ENCODE measurements at places on chromosomes 7 and 10.

- DNase-seq, result no peak
These were observed 17.4 kb downstream of the KIF5B start for GRCh38 chr10:32038777-32039176.

GRCh38 chr10:132539894-132540293, 2.3 kb downstream of the INPP5A start:
- no peak for DNase-seq

DNA sequence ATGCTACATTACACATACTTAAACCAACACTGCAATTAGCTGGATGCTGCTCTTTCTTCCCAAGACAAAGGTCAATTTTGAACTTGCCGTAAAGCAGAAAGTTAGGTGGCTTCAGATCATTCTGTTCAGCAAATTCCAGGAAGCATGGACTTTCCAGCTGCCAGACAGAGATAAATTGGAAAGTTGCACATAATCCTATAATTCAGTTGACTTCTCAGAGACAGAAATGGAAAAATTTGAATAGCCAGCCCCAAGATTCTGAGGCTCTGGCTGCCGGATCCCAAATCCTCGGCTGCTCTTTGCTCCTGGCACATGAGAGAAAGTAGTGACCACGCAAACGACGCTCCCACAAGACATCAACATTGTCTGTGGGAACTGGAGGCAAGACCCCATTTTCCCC, 105.0 kb upstream of the VIPR2 start:
- no peak for DNase-seq

- no peak for DNase-seq
These were observed 60.4 kb downstream of the AFAP1L2 start for GRCh38 chr10:114343623-114344505.

DNA sequence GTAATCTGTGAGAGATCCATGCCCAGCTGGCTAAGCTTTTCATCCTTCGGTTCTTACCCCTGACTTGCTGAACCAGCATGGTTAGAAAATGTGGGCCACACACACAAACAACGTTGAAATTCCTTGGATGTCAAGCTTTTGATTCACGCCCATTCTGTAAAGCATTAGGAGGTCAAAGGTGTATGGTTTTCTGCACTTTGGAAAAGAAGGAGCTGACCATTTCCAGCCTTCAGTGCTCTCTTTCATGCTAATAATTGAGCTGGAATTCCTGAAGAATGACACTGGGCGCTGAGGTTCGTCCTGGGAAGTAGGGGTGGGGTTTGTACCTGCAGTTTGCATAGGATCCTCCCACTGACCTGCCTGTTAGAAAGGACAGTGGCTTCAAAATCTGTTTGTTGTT, 23.1 kb downstream of the KLF6 start:
- DNase-seq, result no peak

DNA sequence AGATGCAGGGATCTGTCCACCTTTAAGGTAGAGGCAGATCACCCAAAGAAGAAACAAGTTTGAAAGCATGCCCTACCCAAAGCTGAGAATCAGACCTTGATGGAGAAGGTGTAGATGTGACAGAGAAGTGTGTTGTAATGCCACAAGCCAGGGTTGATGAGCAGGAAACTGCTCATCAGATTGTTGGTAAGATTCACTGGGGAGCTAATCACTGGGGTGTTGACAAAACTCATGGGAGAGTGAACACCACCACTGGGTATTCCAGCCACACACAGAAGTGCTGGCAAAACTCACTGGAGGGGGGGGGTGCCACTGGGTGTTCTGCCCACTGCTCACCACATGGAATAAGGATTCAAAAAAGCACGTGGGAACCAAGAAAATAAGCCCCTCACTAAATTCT, 95.2 kb downstream of the IQUB start:
- no peak for DNase-seq

- DNase-seq, result no peak
These were observed 35.0 kb downstream of the GPR141 start for GRCh38 chr7:37718585-37718984.

- DNase-seq, result no peak
These were observed 206.8 kb downstream of the KLF6 start for GRCh38 chr10:3578159-3578558.

DNA sequence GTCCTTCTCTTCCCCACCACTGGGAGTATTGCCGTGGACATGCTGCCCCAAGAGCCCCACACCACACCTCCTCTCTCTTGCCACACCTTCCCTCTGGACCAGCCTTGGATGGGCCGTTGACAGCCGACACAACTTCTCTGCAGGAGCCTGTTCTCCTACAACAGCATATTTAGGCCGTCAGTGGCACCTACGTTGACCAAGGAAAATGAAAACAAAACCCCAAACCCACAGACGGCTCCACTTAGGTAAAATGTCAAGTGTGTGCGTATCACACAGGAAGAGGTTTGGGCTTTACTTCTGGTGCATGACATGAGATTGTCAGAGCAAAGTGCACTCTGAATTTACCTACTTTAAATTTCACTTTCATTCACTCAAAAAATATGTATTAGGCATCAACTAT, 246.6 kb downstream of the ZMYND11 start:
- DNase-seq, result no peak

DNA sequence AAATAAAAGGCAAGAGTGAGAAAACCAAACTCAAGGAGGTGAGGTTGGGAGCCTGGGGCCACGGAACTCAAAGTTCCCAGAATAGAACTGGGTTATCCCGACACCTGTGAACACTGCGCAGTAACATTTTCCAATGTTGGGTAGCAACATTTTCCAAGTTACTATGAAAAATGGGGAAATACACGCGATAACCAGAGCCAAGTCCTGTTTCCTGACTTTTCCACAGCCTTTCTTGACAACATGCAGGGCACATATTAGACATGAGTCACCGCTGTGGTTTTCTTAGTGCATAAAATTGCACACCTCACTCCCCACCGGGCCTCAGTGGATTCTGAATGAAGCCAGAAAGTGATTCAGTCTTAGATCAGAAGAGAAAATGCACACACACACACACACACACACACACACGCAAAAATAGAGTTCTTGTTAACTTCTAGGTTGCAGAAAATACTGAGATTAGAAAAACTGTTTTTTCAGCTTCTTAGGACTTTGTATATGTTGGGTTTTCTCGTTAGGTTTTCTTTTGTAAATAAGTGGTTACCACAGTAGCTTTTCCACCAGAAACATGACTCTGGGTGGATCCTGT, 70.0 kb downstream of the CAMK1D start:
- DNase-seq, result peak; percentile 91

GRCh38 chr7:98701372-98701771, 84.3 kb downstream of the NPTX2 start:
- DNase-seq, result no peak

GRCh38 chr7:135980665-135981180, 3.6 kb upstream of the MTPN start:
- no peak for DNase-seq

GRCh38 chr7:130009848-130010688, 41.1 kb downstream of the ZC3HC1 start:
- peak; percentile 58 for DNase-seq

DNA sequence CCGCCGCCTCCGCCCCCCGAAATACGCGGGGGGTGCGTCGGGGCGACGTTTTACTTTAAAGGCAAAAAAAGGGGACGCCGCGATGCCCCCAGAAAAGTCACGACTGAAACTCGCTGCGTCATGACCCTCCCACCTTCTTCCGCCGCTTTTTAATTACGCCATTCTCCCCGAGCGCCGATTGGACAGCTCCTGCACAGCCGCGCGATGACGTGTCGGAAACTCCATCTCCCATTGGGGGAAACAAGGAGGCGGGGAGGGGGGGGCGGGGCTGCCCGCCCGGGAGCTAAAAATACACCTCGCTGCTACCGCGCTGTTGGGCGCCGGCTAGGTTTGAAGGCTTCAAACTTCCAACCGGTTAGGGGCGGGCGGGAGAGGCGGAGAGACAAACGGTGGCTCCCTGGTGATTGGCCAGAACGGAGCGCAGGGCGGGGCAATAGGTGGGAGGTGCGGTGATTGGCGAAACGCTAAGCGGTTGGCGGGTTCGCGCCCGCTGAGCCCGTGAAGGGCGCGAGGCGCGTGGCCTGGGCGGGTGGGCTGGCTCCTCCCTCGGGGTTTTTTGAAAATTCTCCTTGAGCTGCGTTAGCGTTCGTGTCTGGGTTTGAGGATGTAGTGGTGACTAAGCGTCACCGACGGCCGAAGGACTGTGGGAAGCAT, at the start of gene RHEB:
Gene RHEB, minus strand, starts transcription at position 131 of the 654 bp plus-strand sequence. CDS start 384 bp downstream, outside the sequence.
- peak; percentile 76 for DNase-seq

DNA sequence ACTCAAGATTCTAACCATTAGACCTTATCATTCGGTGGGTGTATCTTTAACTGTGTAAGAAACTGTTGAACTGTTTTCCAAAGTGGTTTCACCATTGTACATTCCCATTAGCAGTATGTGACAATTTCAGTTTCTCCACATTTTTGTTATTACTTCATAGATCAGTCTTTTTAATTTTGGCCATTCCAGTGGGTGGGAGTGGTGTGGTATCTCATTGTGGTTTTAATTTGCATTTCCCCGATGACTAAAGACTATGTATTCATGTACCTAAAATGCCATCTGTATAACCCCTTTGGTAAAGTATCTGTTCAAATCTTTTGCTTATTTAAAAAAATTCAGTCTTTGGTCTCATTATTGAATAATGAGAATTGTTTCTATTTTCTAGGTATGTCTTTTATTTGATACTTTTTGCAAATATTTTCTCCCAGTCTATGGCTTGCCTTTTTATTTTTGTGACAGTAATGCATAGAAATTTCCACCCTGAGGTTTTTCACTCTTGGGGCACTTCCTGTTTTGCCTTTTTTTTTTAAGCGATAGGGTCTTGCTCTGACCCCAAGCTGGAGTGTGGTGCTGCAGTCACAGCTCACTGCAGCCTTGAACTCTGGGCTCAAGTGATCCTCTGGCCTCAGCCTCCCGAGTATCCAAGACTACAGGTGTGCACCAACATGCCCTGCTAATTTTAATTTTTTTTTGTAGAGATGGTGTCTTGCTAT, 141.1 kb upstream of the ITGB1 start:
- DNase-seq, result no peak

DNA sequence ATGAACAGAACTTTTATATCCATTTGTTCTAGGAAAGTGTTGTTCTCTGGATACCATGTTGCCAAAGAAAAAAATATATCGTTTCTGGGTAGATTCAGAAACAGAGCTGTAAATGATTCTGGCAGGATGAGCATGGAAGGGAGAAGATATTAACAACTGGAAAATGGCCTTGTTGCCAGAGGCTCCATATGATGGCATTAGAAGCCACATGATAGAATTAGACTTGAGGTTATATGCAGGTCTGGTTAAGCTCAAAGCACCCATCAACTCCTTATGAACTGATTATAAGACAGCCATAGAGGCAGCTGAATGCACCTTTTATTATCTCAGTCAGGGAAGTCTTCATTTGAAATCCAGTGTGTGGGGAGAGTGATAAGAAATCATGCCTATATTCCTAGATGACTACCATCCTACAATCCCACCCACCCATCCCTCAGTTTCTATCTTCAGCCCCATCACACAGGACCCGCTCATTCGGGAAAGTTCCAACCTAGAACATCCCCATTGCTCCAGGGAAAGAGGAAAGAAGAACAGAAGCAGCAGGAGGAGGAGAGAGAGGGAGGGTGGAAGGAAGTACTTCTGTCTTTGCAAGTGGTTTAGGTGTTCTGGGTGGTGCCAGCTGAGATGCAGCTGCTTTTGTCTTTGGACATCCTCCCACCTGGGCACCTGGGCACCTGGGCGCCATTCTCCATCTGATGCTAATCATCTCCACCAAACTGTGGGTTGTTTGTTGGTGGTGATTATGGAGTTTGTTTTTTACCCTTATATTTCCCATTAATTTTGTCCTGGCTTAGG, 25.5 kb upstream of the TRIL start:
- no peak for DNase-seq

DNA sequence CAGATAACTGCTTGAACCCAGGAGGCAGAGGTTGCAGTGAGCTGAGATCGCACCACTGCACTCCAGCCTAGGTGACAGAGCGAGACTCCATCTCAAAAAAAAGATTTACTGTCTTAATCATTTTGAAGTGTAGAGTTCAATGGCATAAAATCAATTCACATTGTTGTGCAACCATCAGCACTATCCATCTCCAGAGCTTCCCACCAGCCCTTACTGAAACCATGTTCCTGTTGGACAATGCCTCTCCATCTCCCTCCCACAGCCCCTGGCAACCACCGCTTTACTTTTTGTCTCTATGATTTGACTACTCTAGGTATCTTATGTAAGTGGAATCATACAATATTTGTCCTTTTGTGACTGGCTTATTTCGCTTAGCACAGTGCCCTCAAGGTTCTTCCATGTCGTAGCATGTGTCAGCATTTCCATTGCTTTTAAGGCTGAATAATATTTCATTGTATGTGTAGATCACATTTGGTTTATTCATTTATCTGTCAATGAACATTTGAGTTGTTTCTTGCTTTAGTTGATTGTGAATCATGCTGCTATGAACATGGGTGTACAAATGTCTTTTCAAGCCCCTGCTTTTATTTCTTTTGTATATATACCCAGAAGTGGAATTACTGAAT, 33.1 kb downstream of the NACAD start:
- no peak for DNase-seq

- no peak for DNase-seq
These were observed 115.5 kb upstream of the STK17A start for GRCh38 chr7:43467406-43467805.

DNA sequence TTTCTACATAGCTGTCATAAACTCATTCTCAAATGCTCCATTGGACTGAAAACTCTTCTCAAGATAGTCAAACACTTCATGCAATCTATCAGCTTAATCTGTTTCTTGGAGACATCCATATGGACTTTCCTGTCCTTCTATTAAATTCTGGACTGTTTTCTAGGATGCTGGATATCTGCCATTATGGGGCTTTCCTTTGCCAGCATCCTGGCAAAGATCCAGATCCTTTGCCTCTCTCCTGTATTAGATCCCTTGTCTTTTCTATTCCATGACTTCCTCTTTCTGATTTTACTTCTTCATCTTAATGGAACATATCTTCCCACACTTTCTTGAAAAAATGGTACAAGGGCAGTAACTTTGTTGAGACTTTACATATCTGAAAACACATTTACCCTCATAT, 35.9 kb upstream of the SKAP2 start:
- no peak for DNase-seq

DNA sequence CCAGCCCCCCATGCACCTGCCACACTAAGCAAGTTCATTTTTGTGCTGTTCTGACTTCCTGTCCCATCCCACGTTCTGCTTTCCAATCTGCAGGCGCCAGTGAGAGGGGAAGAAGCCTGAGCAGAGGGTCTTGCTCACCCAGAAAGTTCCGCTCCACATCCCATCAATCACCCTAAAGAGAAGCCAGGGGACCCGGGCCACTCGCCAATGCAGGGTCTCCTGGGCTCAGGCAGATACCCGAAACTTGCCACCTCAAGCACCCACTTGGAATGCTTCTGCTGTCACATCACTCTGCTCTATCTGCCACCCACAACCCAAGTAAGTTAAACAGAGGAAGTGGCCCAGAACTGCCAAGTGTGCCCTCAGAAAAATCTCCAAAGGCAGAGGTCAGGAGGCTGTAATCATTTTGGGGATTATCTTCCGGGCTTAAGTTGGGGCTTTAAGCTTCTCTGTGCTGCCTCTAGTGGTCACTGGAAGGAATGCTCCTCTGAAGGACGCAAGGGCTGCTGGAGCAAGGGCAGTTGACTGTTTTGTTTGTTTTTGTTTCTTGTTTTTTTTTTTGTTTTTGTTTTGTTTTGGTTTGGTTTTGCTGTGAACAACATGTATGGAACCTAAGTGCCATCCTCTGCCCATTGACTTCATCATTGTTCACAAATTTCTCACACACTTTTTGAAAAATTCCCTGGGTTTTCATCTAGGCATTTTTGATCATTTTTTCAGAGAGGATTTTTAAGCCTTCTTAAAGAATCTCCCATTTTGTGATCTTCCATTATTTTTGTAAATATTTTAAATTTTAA, 25.5 kb downstream of the PRR15 start:
- DNase-seq, result peak; percentile 76
